ENCODE measurements at places on chromosomes 12 and 14.

DNA sequence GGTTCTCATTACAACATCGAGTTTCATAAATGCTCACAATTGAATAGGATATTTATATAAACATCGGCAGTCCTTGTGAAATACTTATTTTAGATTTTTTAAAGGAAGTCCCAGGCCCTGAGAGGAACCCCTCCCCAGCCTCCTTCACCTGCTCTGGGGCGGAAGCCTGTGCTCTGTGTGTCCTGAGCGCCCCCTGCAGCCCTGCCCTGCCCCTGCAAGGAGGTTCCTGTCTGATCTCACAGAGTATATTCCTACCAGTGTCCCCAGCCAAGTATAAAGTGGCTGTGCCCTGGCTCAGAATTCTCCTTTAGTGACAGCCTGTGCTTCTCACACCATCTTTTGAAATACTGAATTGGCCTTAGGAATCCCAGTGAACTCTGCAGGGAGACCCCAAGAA, 659.5 kb downstream of the TMEM121 start:
- peak; percentile 53 for DNase-seq

GRCh38 chr14:106657460-106657859, 1131.1 kb downstream of the TMEM121 start:
- DNase-seq = peak; percentile 31

DNA sequence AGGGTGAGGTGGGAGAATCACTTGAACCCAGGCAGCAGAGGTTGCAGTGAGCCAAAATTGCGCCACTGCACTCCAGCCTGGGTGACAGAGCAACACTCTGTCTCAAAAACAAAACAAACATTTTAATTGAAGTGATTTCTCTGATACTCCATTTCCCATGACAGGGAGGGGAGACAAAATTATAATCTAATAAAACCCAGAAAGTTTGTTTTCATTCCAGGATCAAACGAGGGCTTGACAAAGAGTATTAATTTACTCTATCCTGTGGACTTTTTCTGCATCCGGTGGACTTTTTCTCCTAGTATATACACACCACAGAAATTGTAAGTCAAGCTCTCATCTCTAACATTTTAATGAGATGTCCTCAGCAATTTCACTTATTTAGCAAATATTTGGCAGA, 14.5 kb upstream of the AP4S1 start:
- DNase-seq = no peak

- DNase-seq = no peak
Measured at GRCh38 chr12:75684678-75685616, 173.5 kb upstream of the KRR1 start.

DNA sequence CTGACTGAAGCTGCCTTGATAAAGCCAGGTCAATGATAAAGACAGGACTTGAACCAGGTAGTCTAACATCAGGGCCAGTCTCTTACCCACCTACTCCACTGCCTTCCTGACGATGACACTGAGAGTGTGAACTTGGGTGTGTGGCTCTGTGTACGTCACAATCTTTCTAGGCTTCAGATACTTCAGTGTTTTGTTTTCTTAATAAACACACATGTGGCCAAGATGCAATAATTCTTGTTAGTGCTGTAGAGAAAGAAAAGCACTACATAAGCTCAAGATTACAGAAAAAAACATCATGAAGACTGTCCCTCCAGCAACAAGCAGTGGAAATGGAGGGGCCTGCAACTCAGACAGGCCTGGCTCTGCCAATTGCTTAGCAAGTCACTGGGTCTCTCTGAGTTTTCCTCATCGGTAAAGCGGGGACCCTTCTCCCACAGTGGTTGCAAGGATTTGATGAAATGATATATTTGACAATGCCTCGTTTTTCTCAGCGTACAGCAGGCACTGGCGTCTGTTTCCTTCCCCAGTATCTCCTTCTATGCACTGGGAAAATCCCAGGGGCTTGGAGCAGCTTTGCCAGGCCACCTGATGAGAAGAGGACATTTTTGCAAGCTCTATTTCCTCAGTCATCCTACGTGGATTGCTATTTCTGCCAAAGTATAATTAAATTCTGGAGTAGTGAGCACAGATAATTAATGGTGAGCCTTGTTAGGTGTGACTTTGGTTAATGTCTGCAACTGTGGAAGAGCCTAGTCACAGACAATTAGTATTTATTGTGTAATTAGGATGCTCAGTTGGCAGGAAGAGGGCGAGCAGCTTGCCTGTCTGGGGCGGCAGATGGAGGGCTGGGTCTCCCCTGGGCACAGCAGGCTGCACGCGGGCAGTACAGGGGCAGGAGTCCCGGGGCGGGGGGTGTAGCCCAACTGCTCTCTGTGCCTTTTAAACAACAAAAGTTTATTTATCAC, 55.8 kb upstream of the CHGA start:
- DNase-seq = no peak

DNA sequence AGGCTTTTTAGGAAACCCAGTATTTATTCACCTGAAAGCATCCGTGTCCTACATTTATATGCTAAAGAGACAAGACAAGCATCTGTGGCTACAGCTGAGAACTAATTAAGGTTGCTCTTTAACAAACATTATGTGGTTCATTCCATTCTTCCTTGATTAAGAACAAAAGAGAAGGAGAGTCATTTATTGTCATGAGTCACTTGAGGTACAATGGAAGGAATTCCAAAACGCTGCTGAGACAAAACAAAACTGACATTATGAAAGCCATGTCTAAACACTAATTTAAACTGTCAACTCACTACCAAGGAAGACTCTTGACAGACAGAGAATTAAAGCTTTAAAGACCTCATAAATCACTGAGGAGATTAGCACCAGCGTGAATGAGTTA, 214.4 kb downstream of the BMP4 start:
- DNase-seq = no peak

GRCh38 chr14:77302926-77303325, 17.8 kb downstream of the POMT2 start:
- DNase-seq = peak; percentile 51

DNA sequence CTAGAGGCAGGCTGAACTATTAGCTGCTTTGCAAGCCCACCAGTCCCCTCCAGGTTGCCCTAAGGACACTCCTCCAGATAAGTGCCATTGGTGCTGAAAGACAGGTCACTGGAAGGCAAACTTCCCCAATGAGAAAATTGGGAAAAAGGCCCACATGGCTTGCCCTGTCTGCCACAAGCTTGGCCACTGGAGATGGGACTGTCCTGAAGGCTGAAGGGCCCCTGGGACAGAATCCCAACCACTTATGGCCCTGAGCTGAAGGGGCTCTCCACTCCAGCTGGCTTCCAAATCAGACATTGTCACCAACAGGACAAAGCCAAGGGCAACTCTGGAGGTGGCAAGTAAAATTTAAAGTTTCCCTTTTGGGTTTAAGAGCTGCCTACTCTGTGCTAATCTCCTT, 12.2 kb upstream of the DHRS2 start:
- DNase-seq = no peak
